ENCODE measurements at places on chromosomes 2 and 18.

DNA sequence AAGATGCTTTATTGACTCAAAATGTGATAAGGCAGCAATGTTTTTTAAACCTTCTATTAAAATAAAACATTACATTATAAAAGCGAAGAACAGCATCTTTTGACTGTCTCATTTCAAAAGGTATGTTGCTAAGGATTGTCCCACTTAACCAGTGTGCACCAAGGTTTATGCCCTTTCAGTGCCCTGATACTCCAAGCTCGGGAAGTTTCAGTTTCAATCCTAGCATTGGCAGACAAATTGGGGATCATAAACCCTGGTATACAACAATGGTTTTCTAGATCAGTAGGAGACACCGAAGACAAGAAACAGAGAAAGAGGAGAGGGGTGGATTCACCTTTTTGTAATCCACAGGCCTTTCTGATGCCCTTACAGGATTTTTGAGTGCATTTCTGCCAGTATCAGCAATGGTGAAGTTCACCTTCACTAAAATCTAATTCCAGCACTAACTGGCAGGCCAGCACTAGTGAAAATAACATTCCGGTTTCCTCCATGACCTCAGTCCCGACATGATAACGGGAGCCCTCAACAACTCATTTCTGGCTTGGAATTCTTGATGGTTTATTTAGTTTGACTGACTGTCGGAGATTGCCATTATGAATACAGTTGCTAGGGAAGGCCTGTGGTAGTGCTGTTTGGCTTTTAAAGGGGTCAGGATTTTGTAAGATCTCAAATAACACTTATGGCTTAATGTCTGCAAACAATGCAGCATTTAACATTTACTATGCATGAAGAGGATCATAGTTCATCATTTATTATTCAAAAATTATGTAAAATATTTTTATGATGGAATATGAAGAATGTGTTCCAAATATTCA lies 33.3 kb upstream of the FIGN start:
- DNase-seq = no peak

DNA sequence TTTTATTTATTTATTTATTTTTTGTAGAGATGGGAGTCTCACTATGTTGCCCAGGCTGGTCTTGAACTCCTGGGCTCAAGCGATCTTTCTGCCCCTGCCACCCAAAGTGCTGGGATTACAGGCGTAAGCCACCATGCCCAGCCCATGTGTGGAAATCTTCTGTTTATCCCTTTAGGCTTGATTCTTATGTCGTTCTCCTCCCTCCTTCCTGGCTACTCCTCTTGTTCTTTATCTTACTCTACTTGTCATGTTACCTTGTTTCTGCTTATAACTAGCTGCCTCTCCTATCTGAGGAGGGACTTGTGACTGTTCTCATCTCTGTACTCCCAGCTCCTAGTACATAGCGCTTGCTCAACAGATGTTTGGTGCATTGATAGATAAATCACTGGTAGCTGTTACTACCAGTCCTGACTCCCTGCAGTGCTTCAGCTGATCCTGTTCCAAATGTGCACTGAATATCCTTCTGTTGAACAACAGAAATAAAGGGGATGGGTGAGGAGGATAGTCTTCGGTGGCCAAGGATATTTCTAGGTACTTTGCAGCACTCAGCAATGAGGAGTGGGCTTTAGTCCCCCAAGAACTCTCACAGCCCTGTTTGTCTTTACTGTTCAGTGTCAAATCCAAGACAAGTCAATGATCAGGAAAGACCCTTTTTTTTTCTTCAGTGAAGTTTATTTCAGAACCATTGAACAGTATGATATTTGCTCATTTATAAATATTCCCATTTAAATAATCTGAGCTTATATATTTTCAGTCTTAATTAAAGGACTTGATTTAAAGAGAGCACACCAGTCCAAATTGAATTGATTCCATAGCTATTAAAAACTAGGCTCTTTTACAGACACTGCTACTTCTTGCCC lies 7.2 kb downstream of the IL1B start:
- DNase-seq = no peak

DNA sequence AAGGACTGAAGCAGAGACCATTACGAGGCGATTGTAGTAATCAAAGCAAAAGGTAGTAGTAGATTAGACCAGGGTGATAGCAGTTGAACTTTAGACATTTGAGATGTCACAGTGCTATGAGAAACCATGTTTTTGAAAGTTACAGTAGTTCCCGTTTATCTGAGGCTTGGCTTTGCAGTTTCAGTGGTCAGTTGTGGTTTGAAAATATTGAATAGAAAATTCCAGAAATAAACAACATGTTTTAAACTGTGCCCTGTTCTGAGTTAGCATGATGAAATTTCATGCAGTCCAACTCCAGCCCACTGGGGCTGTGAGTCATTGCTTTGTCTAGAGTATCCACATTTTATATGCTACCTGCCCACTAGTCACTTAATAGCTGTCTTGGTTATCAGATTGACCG lies 47.5 kb downstream of the ZNF638 start:
- DNase-seq = peak; percentile 18

- DNase-seq = no peak
These were observed 68.1 kb downstream of the CDH2 start for GRCh38 chr18:28108814-28109213.

DNA sequence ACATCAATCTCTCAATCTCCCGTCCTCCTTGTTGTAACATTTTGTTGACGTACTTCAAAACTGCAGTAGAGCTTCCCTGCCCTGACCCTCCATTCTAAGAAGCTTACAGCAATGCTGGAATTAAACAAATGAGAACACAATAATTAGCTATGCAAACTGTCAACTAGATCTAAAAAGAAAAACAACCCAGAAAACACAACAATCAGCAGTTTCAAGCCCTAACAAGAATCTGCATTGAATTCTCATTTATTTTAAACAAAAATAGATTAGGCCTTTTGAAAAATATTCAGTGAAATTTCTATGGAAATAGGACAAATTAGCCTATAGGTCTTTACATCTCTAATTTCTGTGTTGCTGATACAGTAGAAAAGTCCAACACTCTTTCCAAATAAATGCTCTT lies 807.0 kb upstream of the FSHR start:
- DNase-seq = no peak

GRCh38 chr2:105449076-105449475 lies 50.2 kb upstream of the FHL2 start:
- no peak for DNase-seq

DNA sequence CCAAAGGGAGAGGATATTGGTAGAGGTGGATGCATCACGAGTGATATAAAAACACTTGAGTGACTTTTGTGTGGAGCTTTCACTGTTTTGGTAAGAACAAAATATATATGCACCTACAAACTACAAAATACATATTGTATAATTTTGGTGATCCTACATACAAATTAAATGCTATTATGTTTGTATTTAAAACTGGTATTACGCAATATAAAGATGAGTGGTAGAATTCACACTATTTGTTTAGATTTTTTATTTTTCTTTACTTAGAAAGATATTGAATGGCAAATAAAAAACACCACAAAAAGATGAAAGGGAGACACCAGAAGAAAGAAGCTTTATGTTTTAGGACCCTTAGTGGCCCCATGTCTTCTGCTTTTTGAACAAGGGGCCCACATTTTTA lies 770.7 kb upstream of the ID2 start:
- DNase-seq = no peak

DNA sequence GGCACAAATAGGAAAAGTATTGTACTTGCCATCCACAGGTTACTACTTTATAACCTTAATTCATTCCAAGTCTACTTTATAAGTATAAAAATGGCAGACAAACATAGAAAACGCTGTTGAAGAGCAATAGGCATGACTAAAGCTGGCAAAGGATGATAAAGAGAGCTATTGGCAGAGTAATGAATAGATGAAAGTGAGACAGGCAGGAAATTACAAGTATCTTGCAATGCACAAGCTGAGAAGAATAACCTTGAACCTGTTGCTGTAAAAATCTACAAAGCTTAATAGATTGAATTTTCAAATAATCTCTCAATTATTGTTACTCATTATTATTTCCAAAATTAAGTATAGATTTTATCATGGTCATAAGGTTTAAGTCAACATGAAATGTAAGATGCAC lies 8.8 kb downstream of the PELI1 start:
- no peak for DNase-seq

- peak; percentile 58 for DNase-seq
These were observed 33.3 kb downstream of the NDUFA10 start for GRCh38 chr2:239991689-239992314.

DNA sequence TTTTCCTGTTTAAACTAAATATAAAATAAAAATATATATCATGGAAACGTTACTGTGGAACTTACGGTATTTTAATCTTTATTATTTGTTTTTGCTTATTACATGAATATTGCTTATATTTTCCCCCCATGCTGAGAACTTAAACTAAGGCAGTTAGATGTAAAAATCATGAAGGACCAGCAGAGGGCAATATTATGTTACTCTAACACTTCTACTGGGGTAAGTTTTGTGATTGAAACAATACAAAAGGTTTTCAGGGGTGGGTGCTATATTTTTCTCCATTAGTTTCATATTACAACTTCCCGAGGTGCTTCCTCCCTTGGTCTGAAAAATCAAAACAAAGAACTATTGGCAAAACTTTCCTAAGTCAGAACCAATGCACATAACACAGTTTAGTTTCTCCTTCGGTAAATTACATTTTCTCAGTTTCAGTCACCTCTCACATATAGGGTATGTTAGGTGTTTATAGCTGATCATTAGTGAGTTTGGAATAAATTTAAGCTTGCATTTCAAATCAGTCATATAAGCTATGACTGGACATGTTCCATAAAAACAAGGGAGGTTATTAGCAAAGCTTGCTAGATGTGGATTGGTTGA lies 54.8 kb downstream of the ZNF407 start:
- DNase-seq = peak; percentile 50

- DNase-seq = no peak
These were observed 94.6 kb downstream of the CD226 start for GRCh38 chr18:69853051-69853450.

DNA sequence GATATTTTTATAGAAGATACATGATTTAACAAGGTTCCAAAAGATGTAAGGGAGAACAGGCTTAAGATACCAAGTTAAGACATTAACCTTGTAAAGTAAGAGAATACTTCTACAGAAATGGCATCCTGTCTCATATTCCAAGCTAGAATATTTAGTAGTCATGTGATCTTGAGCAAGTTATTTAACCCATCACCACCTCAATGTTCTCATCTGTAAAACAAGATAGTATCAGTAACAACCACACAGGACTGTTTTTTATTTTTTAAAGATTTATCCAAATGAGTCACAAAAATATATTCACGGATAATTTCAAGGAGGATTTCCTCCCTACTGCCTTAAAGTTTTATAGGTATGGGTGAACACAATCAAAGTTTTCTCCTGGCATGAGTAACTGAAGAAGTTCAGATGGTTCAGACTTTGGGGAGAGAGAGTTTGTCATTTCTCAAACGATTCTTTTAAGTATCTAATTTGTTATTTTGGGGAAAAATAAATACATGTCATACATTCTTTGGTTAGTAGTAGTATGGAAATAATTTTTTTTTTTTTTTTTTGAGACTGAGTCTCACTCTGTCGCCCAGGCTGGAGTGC lies 25.9 kb downstream of the ROCK1 start:
- DNase-seq = no peak

GRCh38 chr2:79155826-79156476 lies 3.6 kb downstream of the REG3A start:
- no peak for DNase-seq

- no peak for DNase-seq
These were observed 96.7 kb downstream of the CCDC148 start for GRCh38 chr2:158359846-158360245.

DNA sequence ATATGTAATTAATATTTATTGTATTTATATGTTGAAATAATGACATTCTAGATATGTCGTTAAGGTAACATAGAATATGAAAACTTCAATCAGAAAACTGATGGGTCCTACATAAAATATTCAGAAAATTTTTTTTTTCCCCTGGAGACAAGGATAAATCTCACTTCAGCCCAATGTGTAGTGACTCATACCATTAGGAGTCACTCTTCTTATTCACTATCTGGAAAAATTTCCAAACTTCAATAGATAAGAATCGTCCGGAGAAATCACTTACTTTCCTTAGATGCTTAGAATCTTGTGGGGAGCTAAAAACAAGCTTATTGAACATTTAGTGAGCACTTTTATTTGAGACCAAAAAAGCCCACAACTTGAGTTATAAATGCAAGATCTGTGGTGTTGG lies 4.6 kb downstream of the SERPINB13 start:
- no peak for DNase-seq

GRCh38 chr2:37561615-37562569 lies 109.5 kb downstream of the CDC42EP3 start:
- DNase-seq = no peak

- DNase-seq = no peak
These were observed 8.6 kb upstream of the RPL37A start for GRCh38 chr2:216490061-216490460.

DNA sequence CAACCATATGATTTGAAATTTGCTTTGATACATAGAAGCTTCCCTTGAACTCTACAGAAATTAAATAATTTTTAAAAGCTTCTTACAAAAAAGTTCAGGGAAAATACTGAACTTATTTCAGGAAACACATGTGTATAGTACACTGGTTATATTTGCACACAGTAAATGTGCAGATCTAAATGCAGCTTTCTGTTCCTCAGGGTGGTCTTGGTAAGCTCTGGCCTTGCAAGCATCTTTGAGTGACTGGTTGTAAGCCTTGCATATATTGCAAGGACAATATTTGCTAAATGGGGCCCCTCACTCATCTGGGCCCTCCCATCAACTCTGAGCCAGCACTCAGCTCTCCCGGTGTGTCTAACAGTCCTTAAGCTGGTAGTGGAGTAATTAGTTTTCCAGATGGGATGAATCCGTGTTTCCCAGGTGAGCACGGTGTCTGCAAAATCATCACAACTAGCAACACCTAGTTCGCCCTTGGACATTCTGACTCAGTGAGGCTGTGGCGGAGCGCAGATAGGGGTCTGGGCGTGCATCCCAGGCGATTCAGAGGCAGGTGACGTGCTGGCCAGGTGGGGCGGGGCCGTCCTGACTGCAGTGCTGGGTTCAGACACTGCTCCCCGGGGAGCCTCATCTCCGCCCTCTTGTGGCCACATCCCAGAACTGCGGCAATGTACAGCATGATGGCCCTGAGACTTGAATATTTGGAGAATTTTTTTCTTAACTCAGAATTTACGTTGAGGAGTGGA lies 149.6 kb downstream of the MBP start:
- DNase-seq = peak; percentile 81

DNA sequence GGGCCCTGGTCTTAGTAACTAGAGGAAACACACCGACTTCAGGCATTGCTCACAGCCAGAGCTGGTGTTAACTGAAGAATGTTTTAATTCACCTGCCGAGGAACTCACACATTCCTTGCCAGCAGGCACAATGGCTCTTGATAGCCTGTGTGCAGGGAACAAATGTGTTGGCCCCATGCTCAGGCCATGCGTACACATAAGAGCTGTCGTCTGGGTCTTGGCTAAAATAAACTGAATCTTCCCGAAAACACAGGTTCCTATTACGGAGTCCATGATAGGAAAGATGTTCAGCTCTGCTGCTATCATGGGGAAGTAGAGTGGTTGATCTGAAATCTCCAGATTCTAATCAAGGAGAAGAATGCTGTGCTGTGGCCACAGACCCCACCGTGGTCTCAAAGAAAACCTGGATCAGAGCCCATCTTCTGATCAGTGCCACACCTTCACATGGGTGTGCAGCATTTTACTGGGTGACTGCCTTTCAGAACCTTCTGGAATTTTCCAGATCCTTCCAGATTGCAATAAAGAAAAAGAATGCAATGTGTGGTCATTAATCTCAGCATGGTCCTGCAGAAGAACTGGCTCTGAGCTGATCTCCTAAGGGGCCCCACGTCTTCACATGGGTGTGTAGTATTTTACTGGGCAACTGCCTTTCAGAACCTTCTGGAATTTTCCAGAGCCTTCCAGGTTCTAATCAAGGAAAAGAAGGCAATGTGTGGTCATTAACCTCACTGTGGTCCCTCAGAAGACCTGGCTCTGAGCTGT lies 17.2 kb downstream of the MBP start:
- no peak for DNase-seq

GRCh38 chr2:134134313-134134706 lies 119.6 kb upstream of the MGAT5 start:
- no peak for DNase-seq

Data from MM.1S (cell line).